Muscle of back (tissue), 13 donors: ENCODE measurements at places on chromosomes 13 and 19. TPM values are rescaled to one million over a fixed set of nuclear protein-coding genes. Genes with fewer than 3 reads are reported as not detected.

DNA sequence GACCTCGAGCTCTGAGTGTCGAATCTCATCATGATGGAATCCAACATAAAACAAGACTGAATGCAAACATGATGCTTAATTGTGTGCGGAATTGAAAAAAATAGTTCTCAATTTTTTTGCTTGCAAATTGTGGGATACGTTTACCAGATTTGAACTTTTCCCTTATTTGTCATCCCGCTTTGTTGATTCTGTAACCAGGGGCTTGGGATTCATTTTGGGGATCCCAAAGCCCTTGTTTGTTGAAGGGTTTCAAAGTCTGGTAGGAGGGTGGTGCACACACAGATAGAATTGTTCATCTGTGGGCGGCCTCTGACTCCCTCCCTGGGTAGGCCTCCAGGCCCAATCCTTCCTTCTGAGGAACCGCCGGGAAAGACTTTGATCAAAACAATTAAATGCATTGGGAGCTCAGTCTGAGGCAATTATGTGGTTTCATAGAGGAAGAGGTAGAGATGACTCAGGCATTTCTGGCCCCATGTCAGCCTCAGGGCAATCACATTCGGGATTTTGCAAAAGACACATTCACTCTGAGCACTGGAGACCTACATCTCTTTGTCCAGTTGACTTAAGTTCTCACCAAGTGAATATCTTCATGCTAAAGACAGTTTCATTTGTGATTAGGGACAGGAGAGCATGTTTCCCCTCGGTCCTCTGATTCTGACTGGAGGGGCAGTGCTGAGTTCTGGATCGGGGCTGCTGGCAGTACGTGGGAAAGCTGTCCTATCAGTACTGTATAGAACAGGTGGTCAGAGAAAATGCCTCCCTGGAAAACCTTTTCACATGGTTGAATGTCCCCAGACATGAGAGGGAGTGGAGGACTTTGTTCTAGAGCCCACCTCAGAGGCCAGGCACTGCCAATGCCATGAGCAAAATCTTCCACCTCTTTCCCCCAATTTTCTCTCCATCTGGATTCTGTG, 27.8 kb upstream of the IGFL4 start:
- DNase-seq: peak; percentile 74

PROSER3 gene
- polyA plus RNA-seq: 10.6 TPM

DNA sequence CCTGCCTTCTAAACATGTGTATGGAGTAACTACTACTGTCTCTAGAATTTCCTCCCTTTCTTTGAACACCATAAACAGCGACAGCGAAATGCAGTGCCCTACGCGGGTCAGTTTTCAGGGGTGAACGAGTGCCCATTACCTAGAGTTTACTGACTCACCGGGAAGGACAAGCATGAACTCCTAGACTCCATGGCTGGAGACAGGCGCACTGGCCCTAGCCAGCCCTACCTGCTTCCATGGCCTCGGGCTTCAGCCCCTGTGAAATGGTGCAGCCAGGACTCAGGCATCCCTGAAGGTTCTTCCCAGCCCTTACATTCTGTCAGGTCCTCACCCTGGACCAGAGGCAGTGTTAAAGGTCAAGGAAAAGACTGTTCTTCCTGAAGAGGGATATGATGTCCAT, 8.5 kb downstream of the RANBP3 start:
- no peak for DNase-seq

GRCh38 chr19:32173836-32174235, 171.6 kb upstream of the ZNF507 start:
- no peak for DNase-seq

NLRP9 gene
- not detected for polyA plus RNA-seq

DNA sequence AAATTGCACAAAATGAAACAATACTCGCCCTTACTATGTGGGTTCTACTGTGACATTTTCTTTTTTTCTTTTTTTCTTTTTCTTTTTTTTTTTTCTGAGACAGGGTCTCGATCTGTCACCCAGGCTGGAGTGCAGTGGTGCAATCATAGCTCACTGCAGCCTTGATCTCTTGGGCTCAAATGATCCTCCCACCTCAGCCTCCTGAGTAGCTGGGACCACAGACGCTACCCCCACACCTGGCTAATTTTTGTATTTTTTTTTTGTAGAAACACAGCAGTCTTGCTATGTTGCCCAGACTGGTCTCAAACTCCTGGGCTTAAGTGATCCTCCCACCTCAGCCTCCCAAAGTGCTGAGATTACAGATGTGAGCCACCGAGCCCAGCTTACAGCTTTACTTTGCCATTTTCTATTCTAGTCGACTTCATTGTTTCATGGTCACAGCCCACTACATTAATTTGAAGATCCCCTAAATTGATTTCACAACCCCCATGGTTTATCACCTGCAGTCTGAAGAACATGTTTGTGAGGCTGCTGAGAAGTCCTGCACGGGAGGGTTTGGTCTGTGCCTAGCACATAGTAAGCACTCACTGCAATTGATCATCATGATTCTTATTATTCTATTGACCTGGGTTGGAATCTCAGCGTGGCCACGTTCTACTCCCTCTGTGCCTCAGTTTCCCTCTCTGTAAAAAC, 3.8 kb downstream of the BCL3 start:
- DNase-seq: no peak

- no peak for DNase-seq
Measured at GRCh38 chr19:18101268-18101667, 3.7 kb downstream of the MAST3 start.

DNA sequence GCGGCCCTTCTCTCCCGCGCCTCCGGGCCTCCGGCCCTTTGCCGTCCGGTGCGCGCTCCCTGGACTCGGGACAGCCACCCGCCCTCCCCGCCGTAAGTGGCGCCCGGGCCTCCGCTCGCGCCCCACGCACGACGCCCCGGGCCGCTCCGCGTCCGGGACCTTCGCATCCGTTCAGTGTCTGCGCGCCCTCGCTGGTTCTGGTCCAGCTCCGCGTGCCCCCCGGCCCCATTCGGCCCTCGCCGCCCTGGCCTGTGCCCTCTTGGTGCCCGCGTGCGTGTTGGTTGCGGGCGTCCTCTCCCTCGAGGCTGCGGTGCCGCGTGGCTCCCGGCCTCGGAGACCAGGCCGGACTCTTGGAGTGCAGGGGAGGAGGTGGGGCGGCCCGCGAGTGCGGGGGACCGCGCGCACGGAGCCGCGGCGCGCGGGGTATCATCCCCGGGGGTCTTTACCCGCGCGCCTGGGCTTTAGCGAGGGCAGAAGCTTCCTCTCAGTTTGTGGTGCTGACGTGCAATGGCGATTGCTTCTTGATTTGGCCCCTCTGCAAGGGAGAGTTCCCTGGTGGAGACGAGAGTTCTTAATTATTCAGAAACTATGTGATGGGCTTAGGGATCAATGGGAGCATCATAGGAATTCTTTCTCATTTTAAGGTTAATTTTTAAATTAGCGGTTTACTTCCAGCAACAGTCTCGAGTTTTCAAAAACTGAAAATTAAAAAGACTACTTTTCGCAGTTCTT, 757 bp downstream of the WASF3 start:
- DNase-seq: peak; percentile 13

DNA sequence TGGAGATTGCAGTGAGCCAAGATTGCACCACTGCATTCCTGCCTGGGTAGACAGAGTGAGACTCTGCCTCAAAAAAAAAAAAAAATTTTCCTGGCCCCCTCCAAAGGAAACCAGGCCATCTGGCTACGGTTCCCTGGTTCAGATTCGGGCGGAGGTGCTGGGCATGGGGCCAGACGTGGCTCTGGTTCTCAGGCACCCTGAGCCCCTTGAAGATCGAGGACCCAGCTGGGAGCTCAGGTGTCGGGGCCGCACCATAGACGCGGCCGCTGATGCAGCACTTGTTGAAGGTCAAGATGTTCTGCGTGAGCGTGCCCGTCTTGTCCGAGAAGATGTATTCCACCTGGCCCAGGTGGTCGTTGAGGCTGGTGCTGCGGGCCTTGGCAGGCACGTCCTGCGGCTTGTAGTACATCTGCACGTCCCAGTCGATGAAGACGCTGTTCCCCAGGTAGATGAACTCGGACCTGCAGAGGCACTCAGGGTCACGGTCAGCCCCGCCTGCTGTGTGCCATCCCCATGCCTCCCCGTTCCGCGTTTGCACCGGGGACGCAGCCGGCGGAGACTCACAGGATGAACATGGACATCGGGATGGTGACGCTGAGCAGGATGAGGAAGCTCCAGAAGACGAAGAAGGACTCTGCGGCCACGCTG, 12.3 kb downstream of the ATP8B3 start:
- no peak for DNase-seq
